ENCODE measurements at places on chromosomes 5 and 9. TPM values are rescaled to one million over a fixed set of nuclear protein-coding genes. Genes with fewer than 3 reads are reported as not detected.

Gene DCTN3
- 121 TPM for total RNA-seq

Gene ENHO
- total RNA-seq: 27.5 TPM

Gene MEIKIN
- total RNA-seq: not detected

Gene BICD2
- 42.6 TPM for total RNA-seq

Gene GZMA
- not detected for total RNA-seq

Gene C1QTNF3
- 30.4 TPM for total RNA-seq

Gene CTNND2
- total RNA-seq: 136 TPM

Gene EQTN
- 8.1 TPM for total RNA-seq

Gene SLC45A2
- total RNA-seq: 2.5 TPM

Gene AQP3
- not detected for total RNA-seq

Gene ZFP37
- total RNA-seq: 30.7 TPM

Gene FRMD3
- total RNA-seq: 38.2 TPM

Gene CORO2A
- 5.0 TPM for total RNA-seq

Gene SLC25A2
- total RNA-seq: 0.63 TPM

Gene SLC6A7
- 1.9 TPM for total RNA-seq

Gene PCDH12
- total RNA-seq: 2.5 TPM

Gene CDH12
- total RNA-seq: 36.6 TPM

Gene PDE6A
- total RNA-seq: not detected

Gene SLC23A1
- not detected for total RNA-seq

Gene PCBD2
- 11.3 TPM for total RNA-seq

Gene RGMB
- total RNA-seq: 73.2 TPM

Gene TERT
- not detected for total RNA-seq

Gene TTC16
- total RNA-seq: not detected

Gene PCDHB4
- total RNA-seq: 11.0 TPM

Gene TMEM174
- total RNA-seq: not detected

Gene LHX6
- 32.2 TPM for total RNA-seq

Gene CARTPT
- total RNA-seq: 0.63 TPM

Gene CCL21
- not detected for total RNA-seq

Gene NME5
- total RNA-seq: 8.8 TPM

Gene PCDHA1
- 9.1 TPM for total RNA-seq

Gene CNTNAP3
- 84.8 TPM for total RNA-seq

Gene SH3TC2
- 1.6 TPM for total RNA-seq

Gene FOXD4
- 0.31 TPM for total RNA-seq

Gene STPG3
- not detected for total RNA-seq

Gene FBN2
- 8.8 TPM for total RNA-seq

Gene THBS4
- total RNA-seq: 3.4 TPM

Gene SLC1A1
- total RNA-seq: 36.0 TPM

Gene CER1
- 0.63 TPM for total RNA-seq

Gene IFNA2
- not detected for total RNA-seq

Gene IL5
- total RNA-seq: not detected

Gene CEL
- total RNA-seq: 0.31 TPM

Gene PPP6C
- total RNA-seq: 21.6 TPM

Gene ZNF483
- total RNA-seq: 45.7 TPM

Gene ENTREP1
- total RNA-seq: 4.1 TPM

Gene LRRC70
- total RNA-seq: 8.5 TPM

Gene OR1Q1
- not detected for total RNA-seq

Gene PCDHA4
- total RNA-seq: 29.7 TPM

Gene TNFSF8
- total RNA-seq: 0.31 TPM

Gene SMIM33
- not detected for total RNA-seq

Gene SPINK13
- not detected for total RNA-seq

Gene CNTNAP3B
- total RNA-seq: 118 TPM

Gene EIF4E1B
- 0.31 TPM for total RNA-seq

Gene SLC28A3
- total RNA-seq: not detected

Gene LCN2
- total RNA-seq: not detected

Gene RORB
- total RNA-seq: 55.7 TPM

Gene PTGS1
- total RNA-seq: 0.31 TPM

Gene LEAP2
- 4.7 TPM for total RNA-seq

Gene CYFIP2
- total RNA-seq: 186 TPM
